HT-29 (cell line): ENCODE measurements at places on chromosomes 7 and 10.

DNA sequence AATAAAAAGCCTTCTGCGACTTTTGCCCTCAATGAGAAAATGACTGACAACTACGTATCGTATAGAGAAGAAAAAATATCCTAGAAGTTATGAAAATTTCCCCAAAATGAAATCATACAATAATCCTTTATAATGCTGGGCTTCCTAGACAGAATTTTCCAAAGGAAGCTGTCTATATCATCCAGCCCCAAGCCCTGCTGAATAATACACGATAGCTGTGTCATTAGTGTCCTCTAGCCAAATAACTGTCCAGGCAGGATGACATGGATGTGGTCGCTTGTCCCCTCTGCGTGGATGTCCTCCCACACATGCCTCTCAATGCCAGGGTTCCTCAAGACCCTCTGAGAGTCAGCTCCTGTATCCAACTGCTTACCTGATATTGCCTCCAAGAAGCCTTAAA lies 61.7 kb upstream of the ECHDC3 start:
- DNase-seq = no peak

DNA sequence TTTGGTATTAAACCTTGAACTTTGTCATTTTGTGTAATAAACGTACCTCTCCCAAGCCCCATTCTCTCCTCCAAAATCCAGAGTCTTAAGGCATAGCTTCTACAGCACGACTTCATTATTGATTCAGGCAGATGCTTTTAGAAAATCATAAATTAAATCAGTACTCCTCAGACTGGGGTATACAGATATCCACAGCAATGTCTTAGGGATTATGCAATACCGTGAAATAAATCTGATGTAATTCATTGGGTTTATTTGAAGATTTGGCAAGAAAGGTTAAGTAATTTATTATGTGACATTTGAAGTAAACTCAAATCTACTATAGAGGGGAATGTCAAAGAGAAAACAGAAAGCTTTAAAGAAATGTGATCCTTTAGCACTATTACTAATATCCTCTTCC lies 246.1 kb upstream of the PLXDC2 start:
- no peak for DNase-seq

- no peak for DNase-seq
These were observed 427.7 kb downstream of the HTR7 start for GRCh38 chr10:90430186-90430585.

GRCh38 chr7:117098457-117098856 lies 145.2 kb downstream of the ST7 start:
- DNase-seq = no peak

- DNase-seq = no peak
These were observed 49.8 kb upstream of the FAM133B start for GRCh38 chr7:92639966-92640365.

GRCh38 chr10:48501226-48501625 lies 103.6 kb downstream of the ARHGAP22 start:
- no peak for DNase-seq
